ENCODE measurements at places on chromosomes 4 and X.

DNA sequence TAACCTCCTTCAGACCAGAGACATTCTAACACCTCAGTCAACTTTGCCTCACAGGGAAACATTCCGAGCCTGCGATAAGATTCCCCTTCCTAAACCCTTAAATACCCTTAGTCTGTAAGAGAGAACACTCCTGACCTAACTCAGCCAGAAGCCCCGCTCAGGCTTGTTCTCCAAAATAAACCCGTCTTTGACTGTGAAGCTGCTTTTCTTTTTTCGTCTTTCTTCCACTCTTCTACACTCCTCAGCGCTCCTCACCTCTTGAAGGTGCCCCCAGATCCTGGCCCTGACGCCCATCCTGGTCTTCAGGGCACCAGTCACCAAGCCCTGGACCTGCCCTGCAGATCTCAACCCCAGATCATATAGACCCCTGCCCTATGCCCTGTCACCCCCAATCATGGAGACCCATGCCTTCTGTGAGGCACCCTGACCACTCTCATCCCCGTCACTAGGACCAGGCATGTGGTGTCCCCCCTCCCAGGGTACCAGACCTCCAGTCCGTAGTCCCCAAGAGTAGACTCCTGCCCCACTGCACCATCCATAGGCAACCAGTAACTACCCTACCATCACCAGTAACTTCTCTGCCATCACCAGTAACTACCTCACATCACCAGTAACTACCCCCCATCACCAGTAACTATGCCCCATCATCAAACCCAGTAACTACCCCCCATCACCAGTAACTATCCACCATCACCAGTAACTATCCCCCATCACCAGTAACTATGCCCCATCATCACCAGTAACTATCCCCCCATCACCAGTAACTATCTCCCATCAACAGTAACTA is 3.5 kb downstream of the ASMTL start:
- DNase-seq, result no peak

- DNase-seq, result no peak
Measured at GRCh38 chr4:180923486-180923885, 1319.7 kb upstream of the TENM3 start.

GRCh38 chr4:155954118-155954685 is 536 bp upstream of the CTSO start:
- no peak for DNase-seq

- no peak for DNase-seq
Measured at GRCh38 chrX:115318139-115318538, 28.6 kb downstream of the LUZP4 start.

DNA sequence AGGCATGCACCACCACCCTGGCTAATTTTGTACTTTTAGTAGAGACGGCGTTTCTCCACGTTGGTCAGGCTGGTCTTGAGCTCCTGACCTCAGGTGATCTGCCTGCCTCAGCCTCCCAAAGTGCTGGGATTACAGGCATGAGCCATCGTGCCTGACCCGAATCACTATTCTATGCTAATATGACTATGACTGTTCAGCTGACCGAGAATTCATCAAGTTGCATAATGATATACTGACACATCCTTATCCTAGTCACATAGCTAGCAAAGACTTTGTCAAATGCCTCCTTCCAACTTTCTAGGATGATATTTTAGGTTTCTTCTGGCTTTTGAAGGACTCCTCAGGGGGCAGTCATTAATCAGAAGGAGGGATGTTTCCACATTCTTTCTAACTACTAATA is 4.8 kb upstream of the GPM6B start:
- DNase-seq, result no peak

- DNase-seq, result no peak
Measured at GRCh38 chrX:8820910-8821527, 19.8 kb upstream of the FAM9A start.

- no peak for DNase-seq
Measured at GRCh38 chrX:110081740-110082139, 78.8 kb downstream of the TMEM164 start.

DNA sequence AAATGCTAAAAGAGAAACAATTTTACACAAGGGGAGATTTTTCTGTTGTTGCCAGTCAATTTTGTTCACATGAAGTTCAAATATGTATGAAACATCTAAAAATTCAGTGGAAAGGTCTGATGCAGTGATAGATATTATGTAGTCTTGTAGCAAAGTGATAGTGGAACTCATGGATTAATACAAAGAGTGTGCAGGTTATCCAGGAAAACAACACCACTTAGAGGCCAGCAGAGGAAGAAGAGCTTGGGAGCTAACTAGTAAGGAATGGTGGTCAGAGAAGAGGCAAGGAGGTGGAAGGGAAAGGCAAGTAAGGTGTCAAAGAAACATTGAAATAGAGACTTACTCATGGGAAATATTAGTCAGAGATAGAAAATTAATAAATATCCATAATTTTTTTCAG is 395.6 kb downstream of the MAPK10 start:
- DNase-seq, result no peak

DNA sequence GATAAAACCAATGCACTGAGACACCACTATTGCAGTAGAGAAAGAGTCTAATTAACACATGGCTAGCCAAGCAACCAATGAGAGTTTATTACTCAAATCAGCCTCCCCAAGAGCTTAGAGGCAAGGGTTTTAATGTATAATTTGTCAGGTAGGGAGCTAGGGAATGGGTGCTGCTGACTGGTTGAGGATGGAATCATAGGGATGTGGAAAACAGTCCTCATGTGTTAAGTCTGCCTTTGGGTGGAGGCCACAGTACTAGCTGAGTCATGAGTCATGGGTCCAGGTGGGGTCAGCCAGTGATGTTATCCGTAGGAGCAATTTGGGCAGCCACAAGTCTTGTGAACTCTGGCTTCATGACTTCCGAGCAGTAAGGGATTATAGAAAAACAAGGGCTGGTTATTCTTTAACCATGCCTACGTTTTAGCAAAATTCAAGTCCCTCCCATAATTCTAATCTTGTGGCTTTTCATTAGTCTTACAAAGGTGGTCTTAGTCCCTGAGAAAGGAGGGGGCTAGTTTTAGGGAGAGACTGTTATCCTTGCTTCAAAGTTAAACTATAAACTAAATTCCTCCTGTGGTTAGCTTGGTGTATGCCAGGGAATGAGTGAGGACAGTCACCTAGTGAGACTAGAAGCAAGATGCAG is 25.1 kb upstream of the PLAC8 start:
- no peak for DNase-seq

GRCh38 chr4:147198411-147199051 is 252.9 kb upstream of the TTC29 start:
- DNase-seq, result no peak

- DNase-seq, result no peak
Measured at GRCh38 chr4:186927624-186928023, 204.0 kb upstream of the FAT1 start.

DNA sequence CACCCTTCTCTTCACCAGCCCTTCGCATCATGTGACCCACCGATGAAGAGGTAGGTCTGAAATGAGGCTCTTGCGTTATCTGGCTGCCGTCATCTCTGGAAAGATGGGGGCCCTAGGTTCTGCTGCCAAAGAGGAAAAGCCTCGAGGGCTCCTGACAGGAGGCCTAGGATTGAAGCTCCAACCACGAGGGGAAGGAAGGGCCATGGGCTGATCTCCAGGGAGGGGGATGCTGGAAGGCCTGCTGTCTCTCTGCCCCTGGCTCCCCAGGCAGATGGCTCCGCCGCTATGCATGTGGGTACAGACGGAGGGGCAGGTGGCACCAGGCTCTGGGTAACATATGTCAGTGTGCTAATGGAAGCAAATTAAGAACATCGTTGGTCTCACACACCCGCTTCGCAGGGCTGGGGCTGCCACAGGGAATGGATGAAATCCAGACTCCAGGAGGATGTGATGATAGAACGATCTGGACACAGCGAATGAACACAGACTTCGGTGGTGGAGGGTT is 44.9 kb downstream of the AFAP1 start:
- no peak for DNase-seq

DNA sequence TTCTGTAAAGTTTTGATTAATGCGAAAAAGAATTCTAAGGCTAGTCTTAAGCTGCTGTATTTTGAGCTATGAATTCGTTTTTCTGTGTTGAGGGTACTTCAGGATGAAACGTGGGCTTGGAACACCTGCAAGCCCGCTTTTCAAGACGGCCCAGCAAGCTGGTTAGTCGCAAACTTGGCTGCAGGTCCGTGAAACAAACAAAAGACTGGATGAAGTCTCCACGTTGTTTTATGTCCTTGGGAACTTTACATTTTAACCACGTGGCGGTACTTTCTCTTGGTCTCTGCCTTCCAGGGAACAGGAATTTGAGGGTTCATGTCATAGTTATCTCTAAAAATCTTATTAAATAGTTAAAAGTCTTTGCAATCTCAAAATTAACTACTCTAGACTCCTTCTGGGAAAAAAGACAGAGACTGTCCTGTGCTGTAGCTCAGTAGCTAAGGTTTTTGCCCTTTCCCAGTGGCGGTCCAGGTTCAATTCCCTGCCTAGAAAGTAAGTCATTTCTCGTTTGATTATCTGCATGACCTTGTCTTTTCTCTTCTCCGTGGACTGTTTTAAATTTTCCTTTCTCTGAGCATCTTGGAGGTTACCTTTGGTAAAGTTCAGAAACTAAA is 21.0 kb downstream of the TENM3 start:
- no peak for DNase-seq

DNA sequence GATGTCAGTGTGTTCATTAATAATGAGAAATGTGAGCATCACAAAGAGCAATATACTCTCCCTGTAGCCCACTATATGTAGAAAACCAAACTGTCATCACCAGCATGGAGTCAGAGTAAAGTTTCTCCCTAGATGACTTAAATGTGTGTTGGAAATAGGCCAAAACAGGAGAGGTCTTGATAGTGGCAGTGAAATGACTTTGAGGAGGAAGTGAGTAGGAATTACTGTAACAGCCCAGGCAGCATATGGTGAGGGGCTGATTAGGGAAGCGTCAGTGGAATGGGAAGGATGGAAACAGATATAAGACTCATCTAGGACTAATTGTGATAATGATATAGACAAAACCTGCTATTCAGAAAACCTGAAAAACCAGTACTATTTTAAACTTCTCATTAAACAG is 83.9 kb downstream of the ATXN3L start:
- no peak for DNase-seq

GRCh38 chrX:94401426-94401825 is 727.4 kb downstream of the FAM133A start:
- DNase-seq, result no peak

DNA sequence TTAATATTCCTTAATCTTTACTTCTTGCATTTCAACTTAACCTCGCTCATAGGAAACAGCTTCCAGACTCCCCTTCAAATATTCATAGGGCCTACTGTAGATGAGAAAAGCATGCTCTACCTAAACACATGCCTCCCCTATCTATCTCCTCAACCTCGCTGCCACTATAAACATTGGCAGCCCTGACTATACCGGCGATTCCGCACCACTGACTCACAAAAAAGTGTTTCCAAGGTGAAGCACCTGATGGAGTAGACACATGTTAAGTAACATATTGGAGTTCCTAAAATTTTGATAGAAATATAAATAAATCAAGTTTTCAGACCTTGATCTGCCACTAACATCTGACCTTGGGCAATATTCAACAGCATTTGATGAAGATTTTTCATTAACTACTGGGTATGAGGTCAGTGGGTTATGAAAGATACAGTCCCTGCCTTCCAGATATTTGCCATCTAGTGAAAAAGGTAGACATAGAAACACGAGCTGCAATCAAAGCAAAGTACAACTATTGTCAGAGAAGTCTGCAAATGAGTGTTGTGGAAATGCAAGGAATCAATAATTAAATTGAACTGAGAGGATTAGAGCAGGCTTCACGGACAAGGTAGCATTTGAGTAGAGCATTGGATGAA is 184.2 kb downstream of the MAML3 start:
- DNase-seq, result no peak

DNA sequence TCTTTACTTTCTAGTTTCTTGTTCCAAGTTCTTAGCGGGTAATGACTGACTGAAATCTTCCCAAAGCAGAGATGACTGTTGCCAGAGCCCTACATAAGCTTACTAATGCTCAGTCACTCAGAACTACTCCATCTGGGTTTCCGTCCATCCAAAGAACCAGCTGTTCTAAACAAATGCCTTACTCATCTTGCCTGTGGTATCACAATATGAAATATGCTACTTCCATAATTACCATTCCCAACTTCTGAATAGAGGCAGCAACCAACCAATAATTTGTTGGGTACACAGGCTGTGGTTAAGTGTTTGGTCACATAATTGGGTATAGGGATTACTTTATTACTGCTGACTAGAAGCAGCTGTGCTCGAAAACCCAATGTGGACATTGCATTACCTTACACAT is 930.2 kb upstream of the DIAPH2 start:
- no peak for DNase-seq

DNA sequence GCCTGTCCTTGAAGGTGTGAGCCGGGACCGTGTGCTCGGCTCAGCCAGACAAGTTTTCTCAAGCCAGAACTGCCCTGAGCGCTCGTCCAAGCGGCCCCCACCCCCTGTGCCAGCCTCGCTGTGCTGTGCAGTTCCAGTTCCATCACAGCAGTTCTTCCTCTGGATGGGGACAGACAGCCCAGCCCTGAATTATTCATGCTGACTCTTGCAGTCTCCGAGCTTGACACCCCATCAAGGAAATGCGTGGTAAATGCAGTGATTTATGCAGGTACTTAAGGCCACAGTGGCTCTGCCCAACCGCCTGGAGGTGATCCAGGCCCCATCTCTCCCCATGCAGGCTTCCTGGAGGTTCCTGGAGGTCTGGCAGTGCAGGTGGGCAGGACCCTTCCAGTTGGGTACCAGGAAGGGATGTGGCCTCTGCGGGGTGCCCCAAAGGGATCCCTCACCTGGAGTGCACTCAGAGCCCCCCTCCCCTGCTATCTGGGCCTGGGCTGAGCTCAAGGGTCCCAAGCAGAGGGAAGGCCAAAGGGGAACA is 44.8 kb upstream of the HMX1 start:
- no peak for DNase-seq

GRCh38 chrX:12956704-12957534 is 18.0 kb upstream of the TMSB4X start:
- no peak for DNase-seq

DNA sequence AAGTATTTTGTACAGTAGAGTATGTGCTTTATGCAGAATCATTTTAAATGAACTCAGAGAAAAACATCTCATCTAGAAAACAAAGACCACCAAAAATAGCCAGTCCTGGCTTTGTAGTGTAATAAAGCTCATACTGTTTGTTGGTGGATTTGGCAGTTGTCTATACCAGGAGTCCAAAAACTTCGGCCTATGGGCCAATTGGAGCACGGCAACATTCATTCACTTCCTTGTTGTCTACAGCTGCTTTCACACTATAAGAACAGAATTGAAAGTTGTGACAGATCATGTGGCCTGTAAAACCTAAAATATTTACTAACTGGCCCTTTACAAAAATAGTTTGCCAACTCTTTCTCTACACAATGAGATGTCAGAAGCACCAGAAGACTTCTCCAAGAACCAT is 5.3 kb downstream of the FBXW7 start:
- DNase-seq, result no peak

- DNase-seq, result no peak
Measured at GRCh38 chrX:15714529-15714928, 23.5 kb upstream of the CA5B start.

GRCh38 chr4:157664726-157665125 is 444.2 kb downstream of the GRIA2 start:
- no peak for DNase-seq

GRCh38 chrX:95629737-95630136 is 1054.9 kb upstream of the DIAPH2 start:
- DNase-seq, result no peak

GRCh38 chrX:55867708-55868107 is 150.2 kb downstream of the RRAGB start:
- DNase-seq, result no peak
